ENCODE measurements at places on chromosomes 4 and X.
A peak's percentile ranks its signal among the peaks of the same experiment; 100 is the strongest.

DNA sequence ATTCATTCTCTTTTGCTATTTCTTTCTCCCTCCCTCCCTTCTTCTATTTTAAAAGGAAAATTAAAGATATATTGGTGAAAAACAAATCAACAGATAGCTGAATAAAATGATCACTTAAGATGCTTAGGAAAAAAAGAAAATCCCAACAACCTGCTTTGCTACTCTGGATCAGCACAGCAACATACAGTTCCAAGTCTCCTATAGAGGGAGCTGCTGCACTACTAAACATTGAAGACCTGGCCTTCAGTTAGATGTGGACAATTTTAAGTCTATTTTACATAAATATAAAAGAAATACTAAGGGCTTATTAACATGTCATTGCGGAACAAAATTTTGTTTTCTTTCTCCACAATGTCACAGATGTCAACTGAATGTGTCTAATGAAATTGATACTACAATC, 226.4 kb downstream of the MAGEB5 start:
- no peak for DNase-seq

- DNase-seq = peak; percentile 67
These were observed 909.1 kb downstream of the FAT4 start for GRCh38 chr4:126223784-126224407.

GRCh38 chr4:128552586-128552907, 257.0 kb upstream of the JADE1 start:
- DNase-seq = no peak

DNA sequence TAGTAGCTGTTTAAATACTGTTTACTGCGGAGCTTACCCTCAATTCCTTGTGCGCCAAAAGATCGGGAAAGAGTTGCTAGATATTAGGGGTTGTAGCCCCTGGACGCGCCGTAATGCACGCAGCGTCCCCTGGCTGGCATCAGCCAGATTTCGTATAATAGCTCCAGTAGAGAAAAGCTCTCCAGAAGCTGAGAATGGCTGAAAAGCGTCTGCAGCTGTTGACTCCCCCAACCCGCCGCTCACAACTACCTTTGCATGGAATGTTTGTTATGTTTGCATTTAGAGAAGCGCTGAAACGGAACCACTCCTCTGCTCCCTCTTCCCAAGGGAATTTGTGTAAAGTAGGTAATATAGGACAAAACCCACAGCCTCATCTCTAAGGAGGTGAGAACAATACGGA, 3.7 kb downstream of the DOCK11 start:
- no peak for DNase-seq

DNA sequence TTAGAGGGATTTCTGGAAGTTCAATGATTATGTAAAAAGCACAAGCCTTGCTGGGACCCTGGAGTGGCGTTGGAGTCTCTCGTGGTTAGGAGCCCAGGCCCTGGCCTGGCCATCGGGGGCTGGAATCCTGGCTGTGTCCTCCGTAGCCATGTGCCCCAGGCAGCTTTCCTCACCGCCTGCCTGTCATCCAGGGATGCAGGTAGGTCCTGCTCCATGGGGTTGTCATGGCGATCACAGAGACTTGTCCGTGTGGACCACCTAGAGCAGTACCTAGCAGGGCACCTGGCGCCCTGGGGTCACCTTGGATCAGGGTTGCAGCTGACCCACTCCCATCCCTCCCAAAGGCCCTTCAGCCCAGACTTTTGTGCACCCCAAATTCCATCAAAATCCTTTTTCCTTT, 30.2 kb upstream of the WFS1 start:
- DNase-seq = no peak

GRCh38 chr4:139053909-139054308, 38.3 kb downstream of the NOCT start:
- DNase-seq = no peak

- DNase-seq = no peak
These were observed 188.7 kb upstream of the AADAT start for GRCh38 chr4:170278460-170278859.

DNA sequence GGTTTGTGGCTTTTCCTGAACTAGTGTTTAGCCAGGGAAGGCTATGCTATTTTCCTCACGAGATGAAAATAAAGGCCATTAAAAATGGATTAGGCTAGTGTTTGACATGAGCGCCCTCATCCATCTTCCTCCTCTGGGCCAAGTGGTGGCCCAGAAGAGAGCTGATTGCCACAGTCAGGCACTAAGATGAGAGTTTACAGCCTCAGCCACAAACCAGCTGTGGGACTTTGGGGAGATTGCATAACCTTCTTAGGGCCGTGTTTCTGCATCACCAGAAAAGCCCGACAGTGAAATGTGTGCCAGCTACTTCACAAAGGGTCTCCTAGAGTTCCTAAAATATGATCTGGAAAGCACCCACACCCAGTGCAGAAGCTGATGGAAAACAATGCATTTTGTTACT, 42.3 kb upstream of the LNX1 start:
- DNase-seq = peak; percentile 65

- peak; percentile 1 for DNase-seq
These were observed 37.3 kb upstream of the GK2 start for GRCh38 chr4:79445371-79445781.

- DNase-seq = no peak
These were observed 905.0 kb downstream of the RAB28 start for GRCh38 chr4:12579172-12579571.

DNA sequence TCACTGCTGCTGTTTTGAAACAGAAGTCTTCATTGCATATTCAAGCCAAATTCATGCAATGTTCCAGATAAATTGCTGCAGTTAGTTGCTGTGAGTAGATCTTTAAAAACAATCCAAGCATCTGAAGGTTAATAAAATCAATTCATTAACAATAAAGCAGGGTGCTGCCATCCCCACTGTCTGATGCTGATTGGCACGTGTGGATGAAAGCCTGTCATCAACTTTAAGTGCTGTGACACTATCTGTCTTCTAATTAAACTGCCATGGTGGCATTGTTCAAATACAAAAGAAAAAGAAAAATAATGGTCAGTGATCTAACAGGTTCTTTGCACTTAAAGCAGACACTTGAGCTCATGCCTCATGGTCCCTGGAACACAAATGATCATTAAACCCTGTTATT, 63.0 kb upstream of the MND1 start:
- no peak for DNase-seq

GRCh38 chrX:64342811-64343210, 52.4 kb downstream of the MTMR8 start:
- DNase-seq = no peak

- DNase-seq = no peak
These were observed 86.0 kb upstream of the WWC2 start for GRCh38 chr4:183012879-183013729.

DNA sequence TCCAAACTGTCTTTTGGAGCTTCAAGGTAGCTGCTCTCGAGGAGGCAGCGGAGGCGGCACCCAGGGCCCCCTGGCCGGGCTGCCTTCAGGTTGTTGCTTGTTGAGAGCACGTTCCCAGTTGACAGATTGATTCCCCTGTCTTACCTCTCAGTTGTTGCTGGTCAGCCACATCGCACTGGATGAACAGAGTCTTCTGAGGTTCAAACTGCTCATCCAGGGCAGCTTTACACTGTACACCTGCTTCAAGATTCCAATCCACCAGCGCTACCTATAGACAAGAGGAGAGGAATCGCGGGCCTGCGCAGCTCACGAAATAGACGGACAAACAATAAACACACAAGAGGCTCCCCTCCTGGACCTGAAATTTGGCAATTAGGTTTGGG, 497 bp downstream of the HPGD start:
- no peak for DNase-seq

DNA sequence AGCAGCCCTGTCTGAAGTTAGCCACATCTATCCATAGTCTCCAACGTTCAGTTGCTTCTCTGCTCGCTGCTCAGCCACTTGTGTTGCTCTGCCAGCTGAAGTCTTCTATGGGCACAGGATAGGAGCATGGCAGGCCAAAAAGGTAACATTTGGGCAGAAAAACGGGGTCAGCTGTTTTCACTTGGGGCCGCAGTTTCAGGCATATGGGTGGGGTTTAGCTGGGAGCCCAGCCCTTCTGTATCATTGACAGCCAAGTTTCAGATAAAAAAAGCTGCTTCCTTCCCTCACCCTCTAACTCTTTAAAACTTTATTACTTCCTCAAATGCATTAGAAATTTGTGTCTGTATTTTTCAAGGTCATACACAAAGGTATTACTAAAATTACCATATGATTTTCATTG, 18.4 kb upstream of the MANBA start:
- no peak for DNase-seq

- no peak for DNase-seq
These were observed 434.3 kb upstream of the RASGEF1B start for GRCh38 chr4:81905971-81906370.

- peak; percentile 64 for DNase-seq
These were observed 127.2 kb downstream of the FBXW7 start for GRCh38 chr4:152408514-152409327.

DNA sequence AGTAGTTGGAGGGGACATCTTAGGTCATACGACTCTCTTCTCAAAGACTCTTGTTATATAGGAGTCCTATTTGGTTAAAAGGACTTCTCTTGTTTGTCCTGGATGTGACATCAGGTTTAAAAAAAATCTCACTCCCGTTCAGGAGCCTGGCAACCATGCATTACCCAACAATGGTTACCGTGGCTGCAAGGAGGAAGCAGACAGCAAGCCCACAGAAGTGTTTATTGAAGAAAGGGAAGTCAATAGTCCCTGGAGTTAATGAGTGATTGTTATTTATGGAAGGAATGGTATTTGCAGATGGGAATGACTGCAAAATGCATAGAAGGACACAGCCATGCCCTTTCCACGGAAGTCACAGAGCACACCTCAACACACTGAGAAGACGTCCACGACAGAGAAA, 75.9 kb upstream of the ENPP6 start:
- DNase-seq = no peak

- no peak for DNase-seq
These were observed 47.0 kb downstream of the KLHL15 start for GRCh38 chrX:23980011-23980441.

DNA sequence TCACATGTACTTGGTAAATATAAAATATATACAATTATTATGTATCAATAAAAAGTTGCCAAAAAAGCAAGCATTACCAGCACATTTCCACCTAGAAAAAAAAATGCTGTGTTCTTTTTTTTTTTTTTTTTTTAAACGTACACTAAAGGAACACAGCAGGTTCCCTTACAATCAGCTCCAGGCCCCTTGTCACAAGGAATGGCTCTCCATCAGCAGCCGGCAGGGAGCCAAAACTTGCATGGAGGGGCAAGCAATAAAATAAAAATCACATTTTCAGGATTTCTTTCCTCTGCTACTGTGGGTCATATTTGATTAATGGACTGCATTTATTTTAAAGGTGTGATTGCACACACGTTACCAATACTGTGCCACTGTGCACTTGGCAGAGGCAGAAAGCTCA, 460.3 kb downstream of the GPAT3 start:
- no peak for DNase-seq

DNA sequence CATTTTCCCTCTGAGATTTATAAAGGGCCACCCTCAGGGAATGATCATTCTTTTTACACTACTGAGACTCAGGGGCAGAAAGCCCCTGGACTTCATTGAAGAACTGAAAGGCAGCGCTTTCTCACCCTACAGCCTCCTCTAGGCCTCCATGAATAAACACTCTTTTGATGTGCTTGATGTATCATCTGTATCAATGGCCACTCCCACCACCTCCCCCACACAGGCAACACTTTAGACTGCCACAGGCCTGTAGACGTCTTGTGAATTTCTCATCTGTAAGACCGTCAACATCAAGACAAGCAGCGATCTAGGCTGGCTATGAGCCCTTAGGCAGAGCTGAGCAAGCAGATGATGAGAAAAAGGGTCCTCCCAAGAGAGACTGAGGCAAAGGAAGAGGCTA, 123.2 kb downstream of the HUWE1 start:
- no peak for DNase-seq

GRCh38 chrX:48972220-48973164, 848 bp upstream of the KCND1 start:
- DNase-seq = peak; percentile 58

DNA sequence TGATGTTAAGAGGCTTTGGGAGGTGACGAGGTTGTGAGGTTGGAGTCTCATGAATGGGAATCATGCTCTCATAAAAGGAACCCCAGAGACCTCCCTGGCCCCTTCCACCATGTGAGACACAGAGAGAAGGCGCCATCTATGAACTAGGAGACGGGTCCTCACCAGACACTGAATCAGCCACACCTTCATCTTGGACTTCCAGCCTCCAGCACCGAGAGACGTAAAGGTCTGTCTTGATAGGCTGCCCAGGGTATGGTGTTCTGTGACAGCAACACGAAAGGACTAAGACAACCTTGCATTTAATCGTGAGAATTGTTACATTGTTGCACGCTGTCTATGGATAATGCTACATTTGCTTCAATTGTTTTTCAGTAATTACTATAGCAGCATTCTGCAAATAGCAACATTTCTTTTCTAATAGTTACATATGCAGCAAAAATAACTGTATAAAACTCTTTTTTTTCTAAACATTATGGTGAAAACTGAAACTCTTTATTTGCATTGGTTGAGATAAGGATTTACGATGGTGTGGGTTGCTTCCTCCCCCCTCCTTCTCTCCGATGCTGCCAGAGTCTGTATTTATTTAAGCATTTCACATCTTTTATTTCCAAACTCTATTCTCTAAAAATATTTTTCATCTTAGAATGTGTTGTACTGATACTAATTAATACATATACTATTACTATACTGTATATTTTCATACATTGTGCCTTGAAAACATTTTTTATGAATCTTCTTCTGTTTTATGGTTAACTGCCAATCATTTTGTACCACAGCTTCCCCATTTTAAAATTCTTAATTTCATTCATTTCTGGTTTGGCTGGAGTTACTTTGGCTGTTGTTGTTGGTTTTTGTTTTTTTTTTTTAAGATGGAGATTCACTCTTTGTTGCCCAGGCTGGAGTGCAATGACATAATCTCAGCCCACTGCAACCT, 26.4 kb upstream of the AKAP17A start:
- no peak for DNase-seq

- no peak for DNase-seq
These were observed 112.4 kb downstream of the PSAPL1 start for GRCh38 chr4:7322166-7322991.

DNA sequence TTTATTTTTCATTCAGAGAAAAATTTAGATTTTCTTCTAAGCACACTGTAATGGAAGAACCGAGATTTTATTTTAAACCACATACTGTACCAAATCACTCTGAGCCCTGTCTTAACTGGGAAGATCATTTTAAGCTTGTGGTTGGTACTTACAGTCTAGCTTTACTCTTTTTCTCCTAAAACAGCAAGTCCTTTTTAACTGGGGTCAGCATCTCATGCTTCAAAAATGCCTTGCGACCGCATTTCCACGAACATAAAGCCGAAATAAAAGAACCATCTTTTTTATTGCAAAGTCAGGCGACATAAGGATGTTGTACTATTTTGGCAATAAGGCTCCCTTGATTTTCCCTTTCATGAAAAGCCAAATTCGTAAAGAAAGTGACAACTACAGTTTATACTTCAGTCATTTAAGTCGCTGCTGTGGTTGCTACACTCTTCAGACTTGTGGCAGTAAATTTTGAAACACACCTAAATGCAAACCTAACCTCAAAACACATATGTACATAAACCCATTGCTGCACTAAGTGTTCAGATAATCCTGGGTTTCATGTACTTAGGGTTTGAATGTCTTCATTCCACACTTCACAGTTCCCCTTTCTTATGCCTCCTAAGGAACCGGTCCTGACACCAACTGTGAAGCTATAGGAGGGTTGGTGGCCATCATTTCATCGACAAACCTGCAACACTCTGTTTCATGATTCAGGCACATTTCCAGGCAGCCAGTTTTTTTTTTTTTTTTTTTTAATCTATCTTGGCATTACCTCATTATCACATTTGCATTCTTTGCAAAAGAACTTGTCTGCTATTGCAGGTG, 3.0 kb downstream of the STOX2 start:
- DNase-seq = no peak
